NCI-H146 (cell line): ENCODE measurements at places on chromosomes 4 and X.

GRCh38 chrX:55489314-55490009 lies at the start of gene USP51:
TSS of gene USP51 (minus strand) at chrX:55489848. CDS start at chrX:55488939, 909 bp downstream.
- DNase-seq: no peak

DNA sequence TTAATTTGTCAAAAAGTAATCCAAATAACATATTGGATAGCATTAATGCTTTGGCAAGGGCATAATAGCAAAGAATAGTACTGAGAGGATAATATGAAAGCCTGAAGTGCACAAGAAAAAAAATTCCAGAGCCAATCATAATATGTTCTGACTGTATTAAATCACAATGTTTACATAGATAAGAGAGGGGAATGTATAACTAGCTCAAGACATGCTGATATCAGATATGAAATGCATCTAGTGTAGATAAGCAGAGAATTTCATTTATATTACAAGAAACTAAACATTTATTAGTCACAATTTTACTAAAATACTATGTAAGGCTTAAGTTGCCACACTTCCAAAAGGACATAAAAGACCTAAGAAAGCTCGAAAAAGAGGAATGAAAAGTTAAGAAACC lies 193.3 kb downstream of the BANK1 start:
- no peak for DNase-seq

DNA sequence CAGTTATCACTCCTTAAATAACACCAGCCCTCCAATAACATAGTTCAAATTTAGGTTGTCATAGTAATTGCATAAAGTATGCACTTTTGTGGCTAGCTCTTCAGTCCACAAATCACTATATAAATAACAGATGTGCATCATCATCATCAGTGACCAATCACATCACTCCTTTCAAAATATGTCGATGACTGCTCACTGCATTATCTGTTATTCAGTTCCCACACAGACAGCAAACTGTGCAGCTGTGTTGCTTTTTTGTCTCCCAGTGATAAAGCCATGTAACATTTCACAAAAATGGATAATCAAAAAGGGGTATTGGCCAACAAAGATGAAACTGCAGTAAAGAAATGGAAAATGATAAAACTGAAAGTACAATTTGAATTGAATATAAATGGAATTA lies 205.4 kb downstream of the DCLK2 start:
- no peak for DNase-seq

DNA sequence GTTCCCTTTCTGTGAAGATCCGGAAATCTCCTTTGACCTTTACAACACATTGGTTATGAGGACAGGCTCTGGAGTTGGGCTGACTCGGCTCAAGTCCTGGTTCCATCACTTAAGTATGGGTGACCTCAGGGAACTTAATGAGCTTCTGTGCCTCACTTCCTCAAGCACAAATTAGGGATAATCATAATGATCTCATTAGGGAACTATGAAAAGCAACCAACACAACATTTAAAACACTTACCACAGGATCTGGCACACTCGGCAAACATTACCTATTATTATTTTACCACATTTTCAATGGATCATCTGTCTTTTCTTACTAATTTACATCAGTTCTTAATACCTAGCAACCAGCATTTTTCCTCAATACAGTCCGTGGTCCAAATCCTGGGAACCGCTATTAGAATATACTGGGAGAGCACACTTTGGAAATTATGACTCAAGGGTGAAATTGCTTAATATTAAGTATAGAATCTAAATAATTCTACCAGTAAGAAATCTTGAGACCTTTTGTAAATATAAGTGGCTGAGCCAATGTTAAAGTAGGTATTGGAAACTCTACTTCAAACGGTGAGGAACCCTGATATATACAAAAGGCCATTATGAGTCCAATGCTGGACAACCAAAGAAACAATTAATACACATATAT lies 19.6 kb downstream of the ADGRA3 start:
- no peak for DNase-seq

DNA sequence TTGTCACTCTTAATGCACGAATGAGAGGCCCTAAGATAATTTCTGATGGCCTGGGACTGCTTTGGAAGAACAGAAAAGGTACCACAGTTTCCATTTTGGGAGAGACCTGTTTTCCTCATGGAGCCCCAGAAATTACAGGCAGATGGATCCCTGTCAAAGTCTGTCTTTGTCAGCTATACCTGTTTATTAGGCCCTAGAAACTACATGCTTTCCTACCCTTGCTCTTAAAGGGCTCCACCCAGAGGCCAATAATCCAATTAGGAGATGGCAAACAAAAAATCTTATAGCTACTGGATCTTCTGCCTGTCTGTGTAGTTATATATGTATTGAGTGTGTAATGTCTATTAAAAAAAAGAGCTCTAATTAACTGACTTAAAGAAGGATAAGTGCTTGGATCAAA lies 141.3 kb downstream of the NR3C2 start:
- DNase-seq: no peak

GRCh38 chr4:175263537-175263936 lies 345.4 kb downstream of the ADAM29 start:
- DNase-seq: no peak
